NCI-H1694 (cell line): ENCODE measurements at places on chromosomes 12 and 14.

- DNase-seq, result no peak
Observed at GRCh38 chr12:69905801-69906200, 80.8 kb downstream of the MYRFL start.

DNA sequence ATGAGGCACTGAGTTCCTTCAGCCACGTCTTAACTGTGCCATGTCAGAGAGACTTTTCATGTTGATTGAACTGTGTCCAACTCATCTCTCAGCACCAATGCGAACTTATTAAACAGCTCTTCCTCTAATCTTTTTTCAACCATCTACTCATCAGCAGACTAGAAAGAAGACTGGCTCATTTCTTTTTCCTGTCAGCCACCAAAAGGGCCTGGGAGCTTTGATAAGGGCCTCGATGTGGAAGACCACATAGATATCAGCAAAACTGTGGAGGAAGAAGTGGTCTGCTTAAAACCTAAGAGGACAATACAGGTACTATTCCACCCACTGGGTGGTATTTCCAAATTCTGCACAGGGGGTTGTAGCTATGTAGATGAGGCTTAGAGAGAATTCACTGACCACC, 3.6 kb upstream of the PLXNC1 start:
- DNase-seq, result no peak

DNA sequence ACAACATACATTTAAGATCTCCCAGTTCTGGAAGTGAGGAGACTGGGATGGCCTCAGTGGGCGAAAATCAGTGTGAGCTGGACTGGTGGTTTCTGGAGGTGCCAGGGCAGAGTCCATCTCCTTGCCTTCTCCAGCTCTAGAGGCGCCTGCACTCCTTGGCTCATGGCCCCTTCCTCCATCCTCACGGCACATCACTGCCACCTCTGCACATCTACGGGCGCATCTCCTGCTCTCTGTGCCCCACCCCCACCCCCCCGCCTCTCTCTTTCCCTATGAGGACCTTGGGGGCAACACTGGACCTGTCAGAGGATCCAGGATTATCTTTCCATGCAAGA, 62.8 kb upstream of the DIO3 start:
- no peak for DNase-seq

- DNase-seq, result no peak
Observed at GRCh38 chr14:45891417-45892080, 638.5 kb upstream of the MIS18BP1 start.

GRCh38 chr12:109529691-109530640, 43.3 kb downstream of the MMAB start:
- peak; percentile 46 for DNase-seq

GRCh38 chr14:51392416-51392815, 152.4 kb downstream of the TMX1 start:
- no peak for DNase-seq

- DNase-seq, result no peak
Observed at GRCh38 chr12:93164103-93164880, 213.4 kb upstream of the NUDT4 start.

DNA sequence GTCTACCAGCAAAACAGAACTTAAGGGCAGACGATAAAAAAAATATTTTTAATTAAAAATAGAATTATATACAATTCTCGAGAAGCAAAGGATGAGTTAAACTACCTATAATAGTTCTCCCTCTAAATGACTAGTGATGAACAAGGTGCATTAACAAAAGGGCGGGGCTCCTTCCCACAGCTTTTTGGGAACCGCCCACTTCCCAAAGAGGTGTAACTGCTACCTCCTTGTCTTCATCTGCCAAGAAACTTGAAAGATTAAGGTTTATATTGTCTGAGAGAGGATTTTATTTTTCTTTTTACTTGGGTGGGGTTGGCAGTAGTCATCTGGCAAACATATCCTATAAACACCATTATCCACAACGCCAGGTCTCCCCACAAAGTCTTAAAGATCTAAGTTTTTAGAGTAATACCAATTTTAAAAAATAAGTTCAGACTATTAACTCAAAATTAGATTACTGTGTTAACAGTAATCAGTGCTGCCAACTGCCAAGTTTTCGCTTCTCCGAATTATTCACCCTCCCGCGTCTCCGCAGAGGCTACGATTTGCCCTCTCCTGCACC, 938 bp downstream of the RALGAPA1 start:
- no peak for DNase-seq

DNA sequence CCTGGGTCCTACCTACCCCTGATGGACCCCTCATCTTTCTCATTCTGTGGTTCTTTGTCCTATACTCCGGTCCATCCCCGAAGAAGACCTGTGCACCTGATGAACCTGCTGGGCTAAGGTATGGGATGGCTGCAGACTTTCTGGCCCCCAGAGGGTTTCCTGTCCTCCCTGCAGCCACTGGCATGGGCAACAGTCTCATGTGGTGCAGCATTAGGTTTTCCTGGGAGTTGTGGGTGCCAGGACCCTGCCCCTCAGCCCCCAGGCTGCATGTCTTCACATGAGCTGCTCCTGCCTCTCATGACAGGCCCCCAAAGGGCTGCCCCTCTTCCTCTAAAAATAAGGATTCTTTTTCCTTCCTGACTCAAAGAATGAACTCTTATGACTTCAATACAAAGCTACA, 72.3 kb upstream of the GPR68 start:
- no peak for DNase-seq

DNA sequence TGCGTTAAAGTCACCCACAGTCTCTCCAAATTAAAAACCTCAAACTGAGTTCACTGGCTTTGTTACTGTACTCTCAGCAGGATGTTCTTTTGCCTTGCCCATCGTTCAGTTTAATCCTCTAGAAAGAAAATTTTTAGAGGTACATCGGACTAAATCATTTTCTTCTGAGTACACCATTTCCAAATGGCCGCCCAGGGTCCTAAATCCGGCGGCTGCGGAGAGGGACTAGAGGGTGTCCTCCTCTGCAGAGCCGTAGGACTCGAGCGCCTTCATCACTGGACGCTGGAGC, 1.4 kb downstream of the LIN7A start:
- peak; percentile 43 for DNase-seq

GRCh38 chr14:104534036-104534435, 45.5 kb upstream of the C14orf180 start:
- DNase-seq, result no peak

- no peak for DNase-seq
Observed at GRCh38 chr12:50404307-50404706, 3.6 kb downstream of the LARP4 start.

- DNase-seq, result no peak
Observed at GRCh38 chr14:63875311-63875710, 22.5 kb downstream of the SYNE2 start.

DNA sequence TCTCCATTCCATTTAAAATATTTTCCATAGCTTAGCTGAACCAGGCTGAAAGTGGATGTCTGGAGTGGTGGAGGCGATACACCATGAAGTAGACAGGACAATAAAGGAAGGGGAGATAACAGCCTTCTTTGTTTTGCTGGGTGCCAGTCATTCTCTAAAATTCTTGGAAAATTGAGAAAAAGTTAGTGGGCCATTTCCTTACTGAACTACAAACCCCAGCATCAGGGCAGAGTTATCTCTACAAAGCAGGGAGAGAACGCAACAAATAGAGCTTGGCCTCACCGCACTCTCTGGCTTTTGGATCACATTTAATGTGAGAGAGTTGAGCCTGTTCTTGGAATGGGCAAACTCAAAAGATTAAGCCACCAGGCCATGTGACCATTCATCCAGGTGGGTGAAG, 41.2 kb upstream of the LRRC10 start:
- no peak for DNase-seq

- peak; percentile 69 for DNase-seq
Observed at GRCh38 chr14:25400607-25401206, 350.8 kb upstream of the STXBP6 start.

DNA sequence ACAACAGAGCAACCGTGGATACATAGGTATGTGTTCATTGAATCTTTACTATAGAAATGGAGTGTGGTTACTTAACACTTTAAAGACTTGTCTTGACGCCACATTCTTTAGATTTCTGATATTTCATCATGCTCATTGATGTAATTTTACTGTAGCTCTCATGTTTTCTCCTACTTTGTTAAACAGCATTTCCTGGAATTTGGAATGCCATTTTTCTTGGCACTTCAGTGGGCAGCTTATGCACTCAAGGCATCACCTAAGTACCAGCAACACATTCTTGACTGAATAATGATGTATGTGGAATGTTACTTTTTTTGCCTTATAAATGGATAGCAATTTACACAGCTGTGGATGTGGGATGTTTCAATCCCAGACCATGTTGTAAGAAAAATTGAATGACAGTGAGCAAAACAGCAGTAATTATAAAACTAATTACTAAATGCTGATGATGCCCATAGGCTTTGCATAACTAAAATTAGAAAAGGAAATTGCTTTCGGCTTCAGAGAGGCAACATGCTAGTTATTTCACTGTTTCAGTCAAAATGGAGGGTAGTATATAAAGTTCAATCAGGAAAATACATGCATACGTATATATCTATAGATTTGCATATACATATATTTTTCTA, 298.5 kb downstream of the NPAS3 start:
- no peak for DNase-seq

- no peak for DNase-seq
Observed at GRCh38 chr12:66607147-66607546, 71.7 kb downstream of the GRIP1 start.

GRCh38 chr12:62332598-62332997, 72.4 kb downstream of the USP15 start:
- DNase-seq, result no peak

GRCh38 chr12:121697093-121697698, 15.4 kb upstream of the TMEM120B start:
- DNase-seq, result peak; percentile 63

DNA sequence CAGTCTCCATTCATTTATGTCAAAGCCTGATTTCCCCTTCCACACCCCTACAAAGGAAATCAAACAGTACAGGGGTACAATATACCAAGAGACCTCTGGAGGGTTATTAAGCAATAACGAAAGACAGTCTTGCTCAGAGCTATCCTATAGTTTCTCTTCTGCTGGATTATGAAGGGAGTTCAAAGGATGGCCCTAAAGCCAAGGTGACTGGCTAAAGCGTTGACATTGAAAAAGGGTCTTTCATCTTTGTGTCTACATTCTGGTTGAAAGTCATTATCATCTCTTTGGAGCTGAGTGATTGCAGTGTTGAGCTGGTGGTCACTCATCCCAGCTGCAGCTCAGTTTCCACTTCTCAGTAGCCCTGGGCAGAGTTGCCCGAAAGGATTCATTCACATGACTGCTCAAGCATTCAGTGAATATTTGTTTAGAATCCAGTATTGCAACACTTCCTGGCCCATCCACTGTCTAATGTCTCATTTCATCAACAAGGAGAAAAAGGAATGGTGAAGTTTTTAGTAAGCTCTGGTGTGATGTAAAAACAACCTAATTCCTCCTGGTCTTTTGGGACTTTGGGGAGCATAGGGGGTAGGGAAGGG, 19.2 kb upstream of the TBX5 start:
- DNase-seq, result no peak

GRCh38 chr12:6044082-6044481, 80.4 kb downstream of the VWF start:
- no peak for DNase-seq

- no peak for DNase-seq
Observed at GRCh38 chr12:98149270-98149669, 366.1 kb upstream of the TMPO start.

- DNase-seq, result no peak
Observed at GRCh38 chr14:95318399-95319311, 1.1 kb downstream of the CLMN start.

DNA sequence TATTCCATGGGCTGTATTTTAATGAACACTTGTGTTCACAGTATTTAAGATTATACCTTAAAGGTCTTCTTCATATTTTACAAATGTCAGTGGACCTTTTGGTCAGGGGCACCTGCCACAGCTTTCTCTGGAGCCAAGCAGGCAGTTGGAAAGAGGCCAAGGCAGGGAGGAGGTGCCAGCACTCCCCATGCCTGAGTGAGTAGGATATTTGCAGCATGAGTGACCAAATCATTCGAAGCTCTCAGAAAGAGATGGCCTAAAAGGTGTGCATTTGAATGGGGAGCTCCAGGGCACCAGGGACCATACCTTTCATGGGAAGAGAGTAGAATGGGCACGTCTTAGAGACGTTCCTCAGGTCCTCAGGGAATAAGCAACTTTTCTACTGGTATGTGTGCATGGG, 121.6 kb downstream of the GPR135 start:
- peak; percentile 57 for DNase-seq

DNA sequence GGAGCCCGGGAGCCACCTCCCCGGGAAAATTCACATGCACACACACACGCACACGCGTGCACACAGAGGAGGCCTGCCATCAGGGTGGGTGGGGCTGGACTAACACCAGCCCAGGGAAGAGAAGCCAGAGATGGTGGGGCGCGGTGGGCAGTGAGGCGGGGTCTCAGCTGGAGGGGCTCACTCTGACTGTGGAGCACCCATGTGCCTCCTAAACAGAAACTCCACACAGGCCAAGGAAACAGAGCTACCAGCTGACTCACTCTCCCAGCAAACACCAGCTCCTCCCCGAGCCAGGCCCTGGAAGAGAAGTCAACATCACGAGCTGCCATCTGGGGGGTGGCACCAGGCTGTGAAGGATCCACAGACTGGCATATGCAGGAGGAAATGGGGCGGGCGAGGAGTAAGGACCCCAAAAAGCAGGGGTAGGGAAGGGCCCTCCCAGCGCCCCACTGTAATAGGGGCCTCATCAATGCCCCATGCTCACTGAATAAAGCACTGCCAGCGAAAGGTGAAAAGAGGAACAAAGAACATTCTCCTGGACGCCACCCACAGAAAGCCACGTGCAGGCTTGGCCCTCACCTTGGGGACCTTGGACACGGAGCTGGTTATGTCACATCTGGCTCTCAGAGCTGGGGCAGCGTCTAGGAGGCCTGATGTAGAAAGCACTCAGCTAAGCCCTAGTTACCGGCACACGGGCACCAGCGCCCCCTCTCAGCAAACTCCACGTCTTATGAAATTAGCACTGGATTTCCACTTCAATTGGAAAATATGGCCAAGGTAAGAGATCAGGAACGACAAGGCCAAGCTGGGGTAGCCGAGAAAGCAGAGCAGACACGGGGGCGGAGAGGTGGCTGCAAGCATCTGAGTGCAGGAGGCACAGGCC, 8.4 kb upstream of the INF2 start:
- peak; percentile 83 for DNase-seq

GRCh38 chr12:2934371-2934770, 24.8 kb upstream of the TEAD4 start:
- DNase-seq, result no peak

DNA sequence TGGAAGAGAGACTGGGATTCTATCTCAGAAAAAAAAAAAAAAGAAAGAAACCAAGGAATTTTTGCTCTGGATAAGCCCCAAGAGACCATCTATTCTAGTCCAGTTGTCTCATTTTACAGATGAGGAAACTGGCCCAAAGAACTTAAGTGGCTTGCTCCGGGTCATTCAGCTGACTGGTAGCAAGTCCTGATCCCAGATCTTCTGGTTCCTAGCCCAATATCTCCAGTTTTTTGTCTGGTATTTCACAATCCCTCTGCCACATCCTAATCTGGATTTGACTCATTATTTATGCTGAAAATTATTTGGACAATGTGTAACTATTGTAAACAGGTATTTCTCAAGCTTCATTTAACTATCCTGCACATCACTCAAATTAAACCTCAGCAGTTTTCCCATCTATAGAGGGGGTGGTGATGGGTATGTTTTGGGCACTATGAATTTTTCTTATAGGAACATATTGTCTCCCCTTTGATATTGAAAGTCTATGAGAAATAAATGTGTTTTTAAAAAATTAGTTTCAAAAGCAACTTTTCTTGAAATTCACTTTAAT, 43.4 kb downstream of the PPP2R5E start:
- DNase-seq, result no peak

- DNase-seq, result peak; percentile 95
Observed at GRCh38 chr14:79638672-79639266, 572.5 kb downstream of the DIO2 start.

- DNase-seq, result no peak
Observed at GRCh38 chr12:123050331-123050831, 69.9 kb downstream of the ARL6IP4 start.
